ENCODE measurements at places on chromosomes 2 and 18. TPM values are rescaled to one million over a fixed set of nuclear protein-coding genes. Genes with fewer than 3 reads are reported as not detected.

AQP12A gene
- total RNA-seq = not detected

ST8SIA3 gene
- not detected for total RNA-seq

FSIP2 gene
- under 0.01 TPM for total RNA-seq

RTP5 gene
- not detected for total RNA-seq

TUBA3E gene
- not detected for total RNA-seq

CHST10 gene
- 18.1 TPM for total RNA-seq

VWC2L gene
- total RNA-seq = not detected

SP140 gene
- 4.6 TPM for total RNA-seq

IL1F10 gene
- not detected for total RNA-seq

MYL1 gene
- total RNA-seq = not detected

UGT1A8 gene
- total RNA-seq = not detected

ADD2 gene
- 23.0 TPM for total RNA-seq

REG3G gene
- total RNA-seq = not detected

SDC1 gene
- total RNA-seq = 134 TPM

ALPG gene
- not detected for total RNA-seq

NTSR2 gene
- total RNA-seq = not detected

TSN gene
- 60.1 TPM for total RNA-seq

RESP18 gene
- total RNA-seq = not detected

KCNG2 gene
- not detected for total RNA-seq

All from epithelial cell of proximal tubule (primary cell).